NCI-H146 (cell line): ENCODE measurements at places on chromosomes 2 and 18.

DNA sequence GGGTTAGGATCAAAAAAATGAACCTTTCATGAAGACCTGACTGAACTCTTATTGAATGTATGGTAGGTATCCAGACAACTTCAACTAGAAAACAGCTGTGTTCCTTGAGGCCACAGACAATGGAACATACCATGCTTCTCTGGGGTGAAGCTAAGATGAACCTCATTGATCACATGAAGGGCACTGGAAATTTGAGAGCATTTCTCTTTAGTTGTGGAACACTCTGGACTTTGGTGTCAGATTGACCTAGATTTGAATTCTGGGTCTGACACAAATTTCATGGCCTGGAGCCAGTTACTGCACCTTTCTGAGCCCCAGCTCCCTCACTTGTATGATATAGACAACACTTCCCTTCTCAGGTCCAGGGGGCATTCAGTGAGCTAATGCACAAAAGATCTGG is 411.2 kb upstream of the ID2 start:
- no peak for DNase-seq

DNA sequence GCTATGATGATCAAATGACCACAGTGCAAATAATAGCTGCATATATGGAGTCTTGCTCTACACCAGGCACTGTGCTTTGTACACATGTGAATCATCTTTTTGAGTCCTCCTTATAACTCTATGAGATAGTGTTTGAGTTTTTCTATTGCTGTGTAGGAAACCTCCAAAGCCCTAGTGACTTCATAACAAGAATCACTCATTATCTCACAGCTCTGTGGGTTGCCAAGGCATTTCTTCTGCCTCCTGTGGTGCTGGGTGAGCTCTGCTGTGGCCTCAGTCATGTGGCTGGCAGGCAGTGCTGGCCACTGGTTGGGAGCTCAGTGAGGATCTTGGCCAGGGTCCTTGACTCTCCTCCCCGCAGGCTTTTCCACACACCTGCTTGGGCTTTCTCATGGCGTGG is 153.4 kb downstream of the CAPN13 start:
- no peak for DNase-seq

DNA sequence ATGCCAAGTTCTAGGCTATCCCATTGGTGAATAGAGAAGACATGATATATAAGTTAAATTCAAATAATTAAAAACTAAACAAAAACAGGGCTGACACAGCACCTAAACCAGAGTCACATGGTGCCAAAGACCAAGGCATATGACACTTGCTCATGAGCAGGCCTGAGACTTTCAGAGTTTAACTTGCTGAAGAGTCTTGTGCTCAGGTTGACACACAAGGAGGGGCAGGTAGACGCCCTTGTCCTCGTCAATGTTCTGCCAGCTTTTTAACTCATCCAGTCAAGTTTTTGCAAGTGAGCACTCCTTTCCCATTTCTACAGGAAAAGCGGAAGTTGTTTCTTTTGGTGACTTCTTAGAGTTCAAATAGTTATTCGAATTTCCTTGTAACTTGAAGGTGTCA is 289.7 kb downstream of the CYRIA start:
- no peak for DNase-seq

GRCh38 chr2:160660741-160661140 is 167.1 kb upstream of the RBMS1 start:
- DNase-seq, result no peak

DNA sequence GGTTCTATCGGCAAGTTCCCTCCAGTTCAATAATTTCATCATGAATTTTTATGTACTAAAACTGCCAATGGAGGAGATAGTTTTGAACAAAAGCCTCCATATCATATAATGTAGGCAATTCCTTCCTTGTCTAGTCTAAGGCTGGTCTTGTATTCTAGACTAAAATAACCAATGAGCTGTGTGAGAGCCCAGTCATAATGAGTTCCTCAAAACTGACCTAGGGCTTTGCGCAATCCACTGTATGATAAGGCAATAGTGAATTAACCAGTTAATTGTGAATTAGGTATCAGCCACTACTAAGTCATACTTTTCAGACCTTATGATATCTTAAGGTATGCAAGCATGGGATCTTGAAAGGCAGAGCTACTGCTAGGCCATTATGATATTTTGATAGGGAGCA is 7.6 kb upstream of the UXS1 start:
- DNase-seq, result no peak

GRCh38 chr2:74096052-74096451 is 51.7 kb downstream of the BOLA3 start:
- DNase-seq, result no peak
